ENCODE measurements at places on chromosomes 5 and 9.

DNA sequence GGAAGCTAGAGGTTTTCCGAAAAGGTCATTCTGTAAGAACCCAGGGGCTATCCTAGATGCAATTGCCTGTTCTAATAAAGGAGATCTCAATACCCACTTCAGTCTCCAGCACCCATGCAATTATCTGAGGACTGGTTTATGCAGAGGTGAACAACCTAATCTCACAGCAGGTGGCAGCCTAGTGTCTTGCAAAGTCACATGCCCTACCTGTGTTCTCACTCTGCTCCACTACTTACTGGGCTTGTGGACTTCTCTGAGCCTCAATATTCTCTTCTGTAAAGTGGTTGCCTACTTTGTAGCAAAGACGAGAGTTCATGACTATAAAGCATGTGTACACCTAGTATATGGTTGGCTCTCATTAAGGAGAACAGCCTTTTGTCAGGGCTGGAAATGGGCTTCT, 21.0 kb upstream of the ALDH1B1 start:
- no peak for DNase-seq

GRCh38 chr5:80782626-80783025, 127.8 kb upstream of the DHFR start:
- DNase-seq = no peak

DNA sequence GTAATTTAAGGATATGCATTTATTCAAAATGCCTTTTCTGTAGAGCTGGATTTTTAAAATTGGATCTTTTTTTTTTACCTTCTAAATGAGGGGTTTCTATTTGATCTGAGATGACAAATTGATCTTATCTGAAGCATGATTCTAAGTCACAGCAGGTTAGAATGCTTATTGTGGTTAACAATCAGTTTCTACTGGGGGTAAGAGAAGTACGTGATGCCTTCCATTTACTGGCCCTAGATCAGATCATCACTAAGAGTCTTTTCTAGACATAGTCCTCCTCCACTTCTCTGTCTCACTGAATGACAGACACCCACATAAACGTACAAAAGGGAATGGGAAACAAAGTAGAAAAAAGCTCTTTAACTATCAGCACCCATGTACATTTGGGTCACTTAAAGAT, 231.9 kb downstream of the DMAC1 start:
- no peak for DNase-seq

DNA sequence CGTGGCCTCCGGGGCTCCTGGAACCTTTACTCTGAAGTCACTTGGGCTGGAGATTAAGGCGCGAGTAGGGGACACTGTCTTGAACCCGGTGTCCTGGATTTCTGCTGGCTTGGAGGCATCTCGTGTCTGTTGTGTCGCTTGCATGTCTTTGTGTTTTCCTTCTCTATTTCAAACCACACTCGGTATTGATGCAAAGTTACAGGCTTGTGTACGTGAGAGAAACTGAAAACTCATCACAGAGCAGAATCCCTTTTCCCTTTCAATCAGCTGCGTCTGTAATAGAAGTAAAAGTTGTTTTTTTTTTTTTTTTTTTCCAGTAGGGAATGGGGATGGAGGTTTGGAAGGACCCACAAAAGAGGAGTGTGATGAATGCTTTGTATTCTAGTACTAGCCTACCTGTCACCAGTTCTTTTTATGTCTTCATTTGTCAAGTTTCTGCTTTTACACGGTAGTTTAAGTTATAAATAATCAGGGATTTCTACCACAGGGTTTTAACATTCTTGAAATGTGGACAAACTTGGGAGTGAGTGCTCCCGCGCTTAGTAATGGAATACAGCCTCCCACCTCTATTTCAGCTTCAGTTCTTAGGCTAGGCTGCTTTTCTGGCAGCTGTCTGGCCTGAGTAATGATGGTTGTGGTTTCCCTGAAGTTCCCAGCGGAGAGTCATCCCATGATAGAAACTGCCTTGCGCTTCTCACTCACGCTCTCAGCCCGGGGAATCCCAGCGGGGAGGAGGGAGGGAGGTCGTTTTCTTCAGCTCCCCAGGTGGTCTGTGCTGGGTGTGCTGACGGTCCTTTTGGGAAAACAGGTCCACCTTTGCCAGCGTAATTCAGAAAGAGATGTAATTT, 763 bp downstream of the TJP2 start:
- DNase-seq = no peak

GRCh38 chr5:180291234-180291940, 496 bp downstream of the MAPK9 start:
- DNase-seq = no peak

DNA sequence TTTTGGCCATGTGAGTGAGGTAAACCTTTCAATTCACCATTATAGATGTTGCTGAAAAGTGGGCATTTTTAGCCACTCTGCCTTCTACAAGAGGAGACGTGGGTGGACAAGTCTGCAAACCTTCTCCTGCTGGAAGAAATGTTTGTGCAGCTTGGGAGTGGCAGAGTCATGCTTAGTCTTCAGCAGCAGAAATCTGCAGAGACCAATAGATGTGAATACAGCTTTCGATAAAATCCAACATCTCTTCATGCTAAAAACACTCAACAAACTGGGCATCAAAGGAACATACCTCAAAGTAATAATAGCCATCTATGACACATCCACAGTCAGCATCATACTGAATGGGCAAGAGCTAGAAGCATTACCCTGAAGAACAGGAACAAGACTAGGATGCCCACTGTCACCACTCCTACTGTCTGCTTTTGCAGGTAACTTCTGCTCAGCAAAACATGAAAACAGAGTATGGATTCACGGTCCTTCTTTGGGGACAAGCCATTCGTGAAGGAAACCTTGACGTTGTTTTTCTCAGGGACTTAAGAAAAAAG, 91.3 kb downstream of the RALGPS1 start:
- no peak for DNase-seq
